Uterus (tissue), 4 donors: ENCODE measurements at places on chromosomes 13 and 19. TPM values are rescaled to one million over a fixed set of nuclear protein-coding genes. Genes with fewer than 3 reads are reported as not detected.

DNA sequence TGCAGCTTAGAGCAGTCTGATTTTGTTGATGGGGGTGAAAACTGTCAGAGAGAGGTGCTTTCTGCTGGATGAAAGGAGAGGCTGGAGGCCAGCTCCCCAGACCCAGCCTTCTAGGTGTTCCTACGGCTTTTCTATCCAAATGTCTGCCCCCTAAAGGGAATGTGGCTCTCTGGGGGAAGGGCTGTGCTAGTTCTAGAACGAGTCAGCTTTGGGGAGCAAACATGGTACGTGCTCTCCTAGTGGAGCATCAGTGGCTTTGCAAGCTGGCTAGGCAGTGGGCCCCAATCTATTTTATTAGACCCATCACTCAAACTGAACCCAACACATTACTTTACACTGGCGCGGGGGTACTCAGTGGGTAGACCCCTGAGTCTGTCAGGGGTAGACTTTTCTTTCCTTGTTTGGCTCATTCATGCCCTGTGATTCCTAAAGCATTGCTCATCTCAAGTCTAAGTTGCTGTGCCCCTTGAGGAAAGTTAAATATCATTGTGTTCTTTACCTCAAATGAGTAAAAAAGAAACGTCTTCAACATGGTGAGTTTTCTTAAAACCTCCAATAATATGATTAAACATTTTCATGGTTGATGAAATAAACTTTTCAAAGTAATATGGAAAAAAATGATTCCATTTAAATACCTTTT, 254.9 kb downstream of the DLEU7 start:
- no peak for DNase-seq
- no peaks in the 10 kb centered on the region for H3K4me1 ChIP-seq
- H3K4me3 ChIP-seq, result no peak overlapping the region
- no peaks in the 10 kb centered on the region for H3K36me3 ChIP-seq
- no peaks in the 10 kb centered on the region for H3K27me3 ChIP-seq
- H3K27ac ChIP-seq, result no peak overlapping the region

Gene NKG7
- total RNA-seq, result 1.0 TPM

DNA sequence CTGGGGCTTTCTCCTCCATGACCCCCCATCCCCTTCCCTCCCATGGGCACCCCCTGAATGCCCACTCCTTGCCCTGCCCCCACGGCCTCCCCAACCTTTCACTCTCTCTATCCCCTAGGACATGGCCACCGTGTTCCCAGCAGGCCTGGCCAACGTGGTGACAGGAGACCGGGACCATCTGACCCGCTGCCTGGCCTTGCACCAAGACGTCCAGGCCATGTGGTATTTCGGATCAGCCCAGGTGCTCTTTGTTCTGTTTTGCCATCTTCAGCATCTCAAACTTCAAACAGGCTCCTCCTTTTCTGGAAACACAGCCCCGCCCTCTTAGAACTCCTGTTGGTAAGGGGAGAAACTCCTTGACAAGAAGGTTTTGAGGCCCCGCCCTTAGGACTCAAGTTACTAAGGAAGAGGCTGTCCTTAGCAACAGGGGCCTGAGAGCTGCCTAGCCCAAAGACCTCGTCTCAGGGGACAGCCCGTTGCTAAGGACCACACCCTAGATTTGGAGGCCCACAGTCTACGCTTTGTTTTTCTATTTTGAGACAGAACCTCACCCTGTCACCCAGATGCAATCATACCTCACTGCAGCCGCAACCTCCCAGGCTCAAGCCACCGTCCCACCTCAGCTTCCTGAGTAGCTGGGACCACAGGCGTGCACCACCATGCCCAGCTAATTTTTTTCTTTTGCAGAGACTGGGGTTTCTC, 5.1 kb upstream of the FLT3LG start:
- H3K36me3 ChIP-seq, result no peaks in the 10 kb centered on the region
- peak overlapping the region; percentile 57 for H3K27ac ChIP-seq
- H3K4me1 ChIP-seq, result no peaks in the 10 kb centered on the region
- peak; percentile 84 for DNase-seq

Gene GGACT
- total RNA-seq, result 1.9 TPM

- no peak overlapping the region for H3K27ac ChIP-seq
- DNase-seq, result peak; percentile 38
- no peak overlapping the region for H3K4me3 ChIP-seq
- no peaks in the 10 kb centered on the region for H3K27me3 ChIP-seq
- H3K36me3 ChIP-seq, result no peaks in the 10 kb centered on the region
Observed at GRCh38 chr13:48727241-48728011, 73.7 kb downstream of the CYSLTR2 start.

DNA sequence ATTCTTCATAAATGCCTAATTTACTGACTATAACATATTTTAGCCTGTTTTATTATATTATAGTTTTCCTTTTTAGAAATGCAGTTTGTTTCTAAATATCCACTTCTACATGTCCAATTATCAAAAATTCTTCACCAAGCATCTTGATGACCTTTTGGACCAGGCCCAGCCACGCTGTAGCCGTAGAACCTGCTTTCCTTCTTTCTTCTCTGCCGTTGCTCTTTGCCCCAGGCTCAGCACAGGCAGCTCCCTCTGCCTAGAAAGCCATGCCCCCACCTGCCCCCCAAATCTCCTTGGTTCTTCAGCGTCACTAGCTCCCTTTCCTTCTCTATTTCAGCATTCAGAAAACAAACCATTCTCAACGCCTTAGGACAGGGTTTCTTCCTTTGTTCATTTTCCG, 65.4 kb downstream of the ESD start:
- no peaks in the 10 kb centered on the region for H3K4me1 ChIP-seq
- H3K4me3 ChIP-seq, result no peak overlapping the region
- H3K27ac ChIP-seq, result no peak overlapping the region
- H3K27me3 ChIP-seq, result no peaks in the 10 kb centered on the region
- no peaks in the 10 kb centered on the region for H3K36me3 ChIP-seq

DNA sequence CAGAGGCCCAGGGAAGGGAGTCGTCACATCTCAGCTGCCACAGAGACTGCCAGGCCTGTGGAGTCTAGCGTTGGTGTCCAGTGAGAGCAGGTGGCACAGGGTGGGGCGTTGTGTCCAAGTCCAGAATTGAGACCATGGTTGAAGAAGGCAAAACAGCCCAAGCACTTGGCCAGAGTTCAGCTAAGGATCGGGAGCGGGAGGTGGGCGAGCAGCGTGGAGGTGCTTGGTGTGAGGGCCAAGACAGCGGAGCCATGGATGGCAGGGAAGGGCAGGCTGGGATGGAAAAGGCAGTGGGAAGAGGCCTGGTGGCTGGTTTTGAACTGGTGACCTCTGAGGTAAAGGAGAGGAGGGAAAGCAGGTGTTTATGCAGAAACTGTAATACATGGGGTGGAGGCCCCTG, 8.0 kb downstream of the IGFLR1 start:
- H3K27ac ChIP-seq, result no peak overlapping the region
- DNase-seq, result no peak
- H3K36me3 ChIP-seq, result no peaks in the 10 kb centered on the region
- no peaks in the 10 kb centered on the region for H3K4me1 ChIP-seq
- H3K27me3 ChIP-seq, result no peaks in the 10 kb centered on the region

DNA sequence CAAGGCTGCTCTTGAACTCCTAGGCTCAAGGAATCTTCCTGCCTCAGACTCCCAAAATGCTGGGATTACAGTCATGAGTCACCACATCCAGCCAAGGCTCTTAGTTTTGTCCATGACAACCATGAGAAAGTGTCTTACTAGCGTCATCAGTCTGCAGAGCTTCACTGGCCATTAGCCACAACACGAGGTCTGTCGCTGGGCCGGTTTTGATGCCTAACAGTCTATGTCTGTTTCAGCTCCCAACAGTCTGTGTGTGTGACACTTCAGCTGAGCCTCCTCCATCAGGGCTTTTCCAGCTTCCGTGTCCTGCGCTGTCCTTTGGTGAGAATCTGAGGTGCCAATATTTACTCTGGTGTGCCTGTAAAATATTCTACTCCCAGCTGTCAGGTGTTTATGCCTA, 47.6 kb downstream of the CEP89 start:
- no peaks in the 10 kb centered on the region for H3K4me1 ChIP-seq
- no peak for DNase-seq
- no peak overlapping the region for H3K4me3 ChIP-seq
- no peak overlapping the region for H3K27ac ChIP-seq
- no peaks in the 10 kb centered on the region for H3K27me3 ChIP-seq

Gene ZNF429
- total RNA-seq, result 3.3 TPM

GRCh38 chr19:1245494-1246264, 2.7 kb upstream of the MIDN start:
- no peaks in the 10 kb centered on the region for H3K4me1 ChIP-seq
- no peaks in the 10 kb centered on the region for H3K36me3 ChIP-seq
- peak; percentile 50 for DNase-seq
- H3K4me3 ChIP-seq, result no peak overlapping the region
- no peaks in the 10 kb centered on the region for H3K27me3 ChIP-seq
- peak overlapping the region; percentile 88 for H3K27ac ChIP-seq

DNA sequence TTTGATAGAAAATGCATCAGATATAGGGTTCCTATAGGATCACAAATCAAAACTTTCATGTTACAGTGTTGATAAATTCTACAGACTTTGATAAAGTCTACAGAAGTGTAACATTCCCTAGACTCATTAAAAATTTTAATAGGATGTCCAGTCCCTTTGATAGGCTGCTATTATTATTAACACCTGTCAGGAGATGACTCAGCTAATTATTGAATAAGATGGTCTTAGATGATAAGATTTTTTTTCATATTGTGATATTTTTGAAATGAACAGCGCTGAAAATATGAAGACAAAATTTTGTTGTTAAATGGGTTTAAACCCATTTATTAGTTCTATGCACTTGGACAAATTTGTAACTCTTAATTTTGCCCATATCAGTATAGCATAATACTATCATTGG, 356.8 kb upstream of the SLITRK1 start:
- H3K27ac ChIP-seq, result no peak overlapping the region
- H3K36me3 ChIP-seq, result no peaks in the 10 kb centered on the region
- no peak overlapping the region for H3K4me3 ChIP-seq

- no peaks in the 10 kb centered on the region for H3K36me3 ChIP-seq
- H3K27ac ChIP-seq, result no peak overlapping the region
- H3K4me3 ChIP-seq, result no peak overlapping the region
- DNase-seq, result no peak
Observed at GRCh38 chr13:74151859-74152258, 17.7 kb upstream of the KLF12 start.

DNA sequence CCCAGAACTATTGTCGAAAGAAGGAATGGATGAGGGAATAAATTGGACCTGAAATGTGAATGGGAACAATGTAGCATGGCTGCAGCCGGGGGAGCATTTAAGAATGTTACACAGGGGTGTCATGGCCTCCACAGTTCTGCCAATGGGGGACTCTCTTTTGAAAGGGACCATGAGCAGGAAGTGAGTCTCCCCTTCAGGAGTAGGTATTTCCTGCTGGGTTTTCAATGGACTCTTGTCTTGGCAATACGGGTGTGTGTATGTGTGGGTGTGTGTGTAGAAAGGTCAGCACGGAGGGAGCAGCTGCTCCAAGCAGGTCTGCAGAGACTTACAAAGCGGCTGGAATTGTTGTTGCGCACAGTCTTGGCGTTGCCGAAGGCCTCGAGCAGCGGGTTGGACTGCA, 24.4 kb downstream of the MYO1F start:
- no peak overlapping the region for H3K27ac ChIP-seq
- no peaks in the 10 kb centered on the region for H3K36me3 ChIP-seq
- no peaks in the 10 kb centered on the region for H3K27me3 ChIP-seq
- no peaks in the 10 kb centered on the region for H3K4me1 ChIP-seq

DNA sequence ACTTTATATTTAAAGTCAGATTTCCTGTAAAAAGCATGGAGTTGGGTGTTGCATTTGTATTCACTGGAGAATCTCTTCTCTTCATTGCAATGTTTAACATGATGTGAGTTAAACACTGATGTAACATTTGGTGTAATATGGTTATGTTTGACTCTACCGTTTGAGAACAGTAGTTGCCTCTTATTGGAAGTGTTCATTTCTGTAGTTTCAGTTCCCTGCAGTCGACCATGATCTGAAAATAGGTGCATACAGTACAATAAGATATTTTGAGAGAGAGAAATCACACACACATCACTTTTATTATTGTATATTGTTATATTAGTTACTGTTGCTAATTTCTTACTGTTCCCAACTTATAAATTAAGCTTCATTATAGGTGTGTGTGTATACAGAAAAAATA, 105.2 kb upstream of the SPACA7 start:
- no peaks in the 10 kb centered on the region for H3K27me3 ChIP-seq
- H3K4me3 ChIP-seq, result no peak overlapping the region

Gene FLT3
- under 0.01 TPM for total RNA-seq

DNA sequence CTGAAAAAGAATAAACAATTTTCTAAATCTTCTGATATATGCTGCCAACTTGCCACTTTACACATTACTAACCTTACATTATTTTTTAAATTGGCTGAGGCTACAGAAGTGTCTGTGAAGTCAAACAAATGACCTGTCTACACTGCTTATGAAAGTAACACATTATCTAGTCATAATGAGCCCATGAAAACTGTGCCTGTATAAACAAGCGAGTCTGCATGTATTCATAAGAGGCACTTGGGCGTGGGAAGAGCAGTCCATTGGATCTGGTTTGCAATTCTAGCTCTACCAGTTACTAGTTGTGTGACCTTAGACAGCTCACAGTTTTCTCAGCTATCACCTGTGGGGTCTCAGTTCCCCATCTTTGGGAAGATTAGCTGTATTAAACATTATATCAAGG, 3.1 kb downstream of the VPS36 start:
- H3K27me3 ChIP-seq, result no peaks in the 10 kb centered on the region
- no peak overlapping the region for H3K27ac ChIP-seq
- H3K4me1 ChIP-seq, result no peaks in the 10 kb centered on the region
- H3K36me3 ChIP-seq, result no peaks in the 10 kb centered on the region
- H3K4me3 ChIP-seq, result no peak overlapping the region

DNA sequence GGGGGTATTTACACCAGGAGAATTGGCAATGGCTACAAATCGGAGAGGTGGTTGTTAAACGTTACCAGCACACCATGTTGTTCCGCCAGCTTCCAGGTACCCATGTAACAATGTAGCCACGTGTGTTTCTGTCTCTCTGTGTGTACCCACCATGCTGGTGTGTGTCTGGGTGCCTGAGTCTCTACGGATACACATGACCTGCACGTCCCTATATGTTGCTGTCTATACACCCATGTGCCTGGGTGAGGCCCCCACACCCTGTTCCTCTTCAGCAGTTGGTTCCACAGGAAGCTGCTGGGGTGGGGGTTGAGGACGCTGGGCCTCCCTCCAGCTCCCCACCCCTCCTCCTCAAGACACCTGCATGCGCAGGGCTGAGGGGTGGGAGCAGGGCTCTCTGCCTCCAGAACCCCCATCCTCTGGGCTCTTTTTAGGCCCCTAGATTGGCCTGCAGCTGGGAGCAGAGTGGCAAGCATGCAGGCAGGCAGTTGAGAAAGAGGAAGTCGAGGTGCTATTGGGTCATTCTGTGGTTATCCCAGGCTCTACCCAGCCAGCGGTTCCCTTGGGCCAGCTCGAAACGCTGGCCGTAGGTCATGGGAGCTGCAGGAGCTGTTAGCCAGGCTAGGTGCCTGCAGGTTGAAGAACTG, at the start of gene ARHGEF18:
TSS of gene ARHGEF18 (plus strand) at position 351 of the 644 bp plus-strand sequence. CDS start 13,954 bp downstream, outside the sequence.
- H3K4me1 ChIP-seq, result no peaks in the 10 kb centered on the region
- H3K27me3 ChIP-seq, result no peaks in the 10 kb centered on the region
- no peak for DNase-seq
